CD4-positive, alpha-beta T cell (primary cell): ENCODE measurements at places on chromosomes 6 and 20.

- no peak for DNase-seq
Measured at GRCh38 chr6:108559884-108560462, 744 bp upstream of the FOXO3 start.

DNA sequence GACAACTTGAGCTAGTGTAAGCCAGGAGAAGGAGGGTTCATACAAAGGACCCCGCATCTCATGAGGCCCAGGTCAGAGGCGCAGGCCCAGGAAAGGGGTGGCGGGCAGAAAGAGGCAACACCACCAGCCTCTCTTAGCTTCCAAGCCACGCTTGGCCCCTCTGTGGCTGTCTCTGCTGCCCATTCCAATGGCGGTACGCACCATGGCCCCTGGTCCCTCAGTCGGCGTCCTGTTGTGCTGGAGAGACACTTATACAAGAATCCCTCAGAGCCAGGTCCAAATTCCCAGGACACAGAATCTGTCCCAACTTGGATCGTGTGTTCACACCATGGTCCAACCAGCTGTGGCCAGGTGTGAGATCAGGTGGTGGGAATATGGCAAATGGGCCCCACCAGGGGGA, 127.0 kb upstream of the CDH4 start:
- DNase-seq, result no peak

DNA sequence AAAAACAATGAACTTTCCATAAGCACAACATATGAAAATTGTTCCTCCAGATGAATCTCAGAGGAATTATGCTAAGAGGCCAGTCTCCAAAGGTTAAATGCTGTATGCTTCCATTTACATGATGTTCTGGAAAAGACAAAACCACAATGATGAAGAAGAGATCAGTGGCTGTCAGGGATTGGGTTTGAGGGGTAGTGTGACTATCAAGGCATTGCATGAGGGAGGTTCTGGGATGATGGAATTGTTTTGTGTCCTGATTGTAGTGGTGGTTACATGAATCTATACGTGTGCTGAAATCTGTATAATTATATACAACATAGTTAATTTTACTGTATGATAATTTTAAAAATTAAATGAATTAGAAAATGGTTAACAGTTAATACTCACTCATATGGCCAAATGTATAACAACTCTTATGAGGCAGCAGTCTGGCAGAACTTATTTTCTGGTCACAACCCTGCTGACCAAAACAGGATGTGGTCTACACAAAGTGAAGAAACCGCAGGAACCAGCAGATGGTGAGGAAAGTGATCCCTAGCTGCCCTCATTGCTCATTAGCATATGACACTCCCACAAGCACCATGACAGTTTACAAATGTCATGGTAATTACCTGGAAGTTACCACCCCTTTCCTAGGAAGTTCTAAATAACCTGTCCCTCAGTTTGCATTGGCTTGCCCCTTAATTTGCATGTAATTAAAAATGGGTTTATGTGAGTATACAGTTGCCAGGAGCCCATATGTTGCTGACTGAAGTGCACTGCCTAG, 31.9 kb downstream of the NSFL1C start:
- peak; percentile 87 for DNase-seq

DNA sequence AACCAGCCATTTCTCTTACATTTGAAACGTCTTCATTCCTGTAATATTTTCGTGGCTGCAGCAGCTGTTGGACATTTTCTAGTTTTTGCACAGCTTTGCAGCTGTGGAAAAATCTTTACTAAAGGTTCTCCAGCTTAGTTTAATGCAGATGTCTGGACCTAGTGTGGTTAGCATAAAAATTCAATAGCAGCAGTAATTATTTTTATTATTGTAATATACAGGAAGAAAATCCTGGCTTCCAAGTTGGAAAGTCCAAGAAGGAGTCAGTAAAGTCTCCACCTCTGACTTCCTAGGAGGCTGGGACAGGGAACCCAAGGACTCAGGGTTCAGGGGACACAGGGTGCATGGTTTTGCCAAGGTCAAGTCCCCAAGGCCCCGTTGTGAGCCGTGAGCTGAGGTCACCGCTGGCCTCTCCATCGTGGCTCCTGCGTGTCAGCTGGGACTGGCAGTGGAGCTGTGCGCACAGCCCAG, 230.6 kb downstream of the FNDC1 start:
- no peak for DNase-seq

GRCh38 chr6:142665393-142665792, 279.6 kb downstream of the HIVEP2 start:
- no peak for DNase-seq

GRCh38 chr6:42301986-42302385, 84.3 kb upstream of the MRPS10 start:
- no peak for DNase-seq

DNA sequence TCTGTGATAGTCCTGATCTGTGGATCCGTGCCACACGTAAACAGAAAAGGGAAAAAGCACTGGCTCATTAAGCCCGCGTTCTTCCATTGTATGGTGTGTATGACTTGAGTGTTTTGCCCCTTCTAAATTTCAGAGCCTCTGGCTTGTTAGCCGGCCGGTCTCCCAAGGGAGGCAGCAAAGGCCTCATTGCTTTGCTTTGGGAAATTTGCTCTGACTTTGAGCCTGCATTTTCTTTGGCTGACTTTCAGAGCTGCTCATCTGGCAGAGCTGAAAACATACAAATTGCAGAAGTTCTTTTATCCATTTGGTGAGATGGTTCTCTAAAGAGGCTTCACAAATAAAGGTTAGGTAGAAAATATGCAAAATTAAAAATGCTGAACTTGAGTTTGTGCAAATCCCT, 123.0 kb downstream of the UTRN start:
- no peak for DNase-seq

DNA sequence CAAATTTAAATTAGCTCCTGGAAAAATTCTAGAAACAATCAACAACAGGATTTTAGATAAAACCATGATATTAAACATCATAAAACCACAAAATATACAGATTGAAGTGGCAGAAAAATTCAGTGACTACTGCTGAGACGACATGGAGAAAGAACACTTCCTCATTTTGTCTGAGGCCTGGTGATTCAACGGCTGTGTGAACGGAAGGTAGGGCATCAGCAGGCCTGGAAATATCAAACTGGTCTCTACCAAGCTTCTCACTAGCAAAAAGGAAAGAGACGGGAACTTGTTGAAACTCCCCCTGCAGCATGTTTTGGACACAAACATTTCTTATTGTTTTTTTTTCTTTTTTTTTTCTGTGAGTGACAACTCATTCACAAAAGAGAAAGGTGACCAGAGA, 58.0 kb upstream of the AHI1 start:
- no peak for DNase-seq

DNA sequence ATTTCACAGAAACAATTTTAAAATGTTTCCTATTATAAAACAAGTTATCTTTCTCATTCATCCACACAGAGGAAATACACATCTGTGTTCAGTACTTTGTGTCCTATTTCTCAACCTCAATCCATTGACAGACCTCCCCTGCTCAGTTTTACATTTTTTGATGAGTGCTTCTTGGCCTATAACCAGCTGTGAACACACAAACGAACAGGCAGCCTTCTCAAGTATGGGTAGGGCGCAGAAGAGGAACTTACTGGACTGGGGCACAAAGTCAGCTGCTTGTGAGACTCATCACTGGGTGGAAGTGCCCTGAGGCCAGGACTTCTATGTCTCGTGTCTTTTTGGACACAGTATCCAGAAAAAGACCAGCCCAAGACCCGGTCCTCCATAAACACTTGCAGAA, 2.8 kb downstream of the RPS6KA2 start:
- no peak for DNase-seq

- DNase-seq, result no peak
Measured at GRCh38 chr6:151007076-151007475, 141.6 kb downstream of the MTHFD1L start.

- DNase-seq, result no peak
Measured at GRCh38 chr6:21831521-21832291, 238.2 kb downstream of the SOX4 start.

GRCh38 chr6:30592287-30592686, 21.0 kb downstream of the ABCF1 start:
- no peak for DNase-seq

DNA sequence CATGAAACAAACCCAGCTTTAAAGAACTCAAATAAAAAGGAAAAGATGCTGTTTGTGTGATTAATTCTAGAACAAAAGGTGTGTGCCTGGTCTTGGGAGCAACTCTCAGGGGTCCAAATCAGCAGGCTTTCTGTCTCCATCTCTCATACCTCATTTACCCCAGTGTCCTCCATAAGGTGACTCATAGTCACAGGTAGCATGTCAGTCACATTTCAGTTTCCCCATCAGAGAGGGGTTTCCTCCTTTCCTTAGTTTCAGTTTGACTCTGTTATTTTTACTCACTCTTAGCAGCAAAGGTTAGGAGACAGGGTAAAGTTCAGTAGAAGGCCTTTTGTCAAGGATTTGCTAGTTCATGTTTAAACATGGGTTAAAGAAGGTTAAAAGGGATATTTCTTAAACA, 46.2 kb downstream of the OGFRL1 start:
- no peak for DNase-seq

GRCh38 chr6:125285936-125286335, 15.8 kb downstream of the HDDC2 start:
- no peak for DNase-seq

DNA sequence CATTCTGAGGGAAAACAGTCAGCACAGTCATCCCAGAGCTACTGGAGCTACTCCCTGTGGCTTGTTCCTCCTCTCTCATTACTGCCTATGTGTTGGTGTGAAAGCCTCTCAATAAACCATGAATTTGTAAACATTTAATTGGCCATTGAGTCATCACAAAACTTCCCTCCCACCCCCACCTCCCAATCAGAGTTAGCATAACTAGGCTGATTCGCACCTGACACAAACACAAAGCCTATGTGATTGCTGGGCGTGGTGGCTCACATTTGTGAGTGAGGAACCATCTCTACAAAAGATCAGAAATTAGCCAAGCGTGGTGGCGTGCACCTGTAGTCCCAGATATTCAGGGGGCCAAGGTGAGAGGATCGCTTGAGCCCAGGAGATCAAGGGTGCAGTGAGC, 17.1 kb upstream of the SNTA1 start:
- no peak for DNase-seq

GRCh38 chr6:22949967-22950366, 380.6 kb downstream of the HDGFL1 start:
- DNase-seq, result no peak

GRCh38 chr6:128821116-128821515, 61.8 kb upstream of the LAMA2 start:
- DNase-seq, result no peak

GRCh38 chr6:73537677-73538076, 16.8 kb upstream of the EEF1A1 start:
- no peak for DNase-seq

DNA sequence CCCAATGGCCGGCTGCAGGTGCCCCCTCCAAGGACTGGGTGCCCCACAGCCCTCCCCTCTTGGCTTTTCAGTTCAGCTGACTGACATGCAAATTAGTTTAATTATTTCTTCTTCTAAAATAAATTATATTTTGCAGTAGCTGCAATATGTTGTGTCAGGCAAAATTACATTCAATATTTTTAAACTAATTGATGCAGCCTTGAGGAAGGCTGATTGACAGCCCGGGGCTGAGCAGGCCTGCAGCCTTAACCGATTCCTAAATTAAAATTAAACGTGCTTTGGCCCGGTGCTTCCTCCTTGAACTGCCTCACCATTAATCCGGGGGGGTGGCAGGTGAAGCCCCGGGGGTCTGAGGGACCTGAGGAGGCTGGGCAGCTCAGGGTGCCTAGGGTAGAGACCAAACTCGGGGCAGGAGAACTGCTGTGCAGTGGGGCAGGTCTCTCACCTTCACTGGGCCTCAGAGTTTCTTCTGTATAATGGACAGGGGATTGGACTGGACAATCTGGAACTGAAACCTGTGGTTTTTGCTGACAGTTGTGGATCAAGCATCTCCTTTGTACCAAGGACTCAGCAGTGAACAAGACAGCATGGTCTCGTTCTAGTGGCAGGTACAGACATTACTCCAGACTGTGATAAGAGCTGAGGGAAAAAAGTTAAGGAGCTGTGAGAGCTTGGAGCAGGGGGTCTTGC, 72.5 kb downstream of the CD40 start:
- DNase-seq, result no peak

GRCh38 chr6:6730831-6731230, 142.3 kb downstream of the LY86 start:
- no peak for DNase-seq

DNA sequence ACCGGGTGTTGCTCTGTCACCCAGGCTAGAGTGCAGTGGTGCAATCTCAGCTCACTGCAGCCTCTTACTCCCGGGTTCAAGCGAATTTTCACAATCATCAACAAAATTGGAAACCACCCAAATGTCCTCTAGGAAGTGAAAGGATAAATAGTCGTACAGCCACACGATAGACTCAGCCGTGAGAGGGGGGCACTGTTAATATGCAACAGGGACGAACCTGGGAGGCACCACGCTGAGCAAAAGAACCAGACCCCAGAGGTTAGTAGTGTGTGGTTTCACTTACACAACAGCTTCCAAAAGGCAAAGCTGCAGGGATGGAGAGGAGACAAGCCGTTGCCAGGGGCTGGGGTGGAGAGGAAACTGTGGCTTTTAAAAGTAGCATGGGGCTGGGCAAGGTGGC, 30.1 kb upstream of the NTSR1 start:
- no peak for DNase-seq

DNA sequence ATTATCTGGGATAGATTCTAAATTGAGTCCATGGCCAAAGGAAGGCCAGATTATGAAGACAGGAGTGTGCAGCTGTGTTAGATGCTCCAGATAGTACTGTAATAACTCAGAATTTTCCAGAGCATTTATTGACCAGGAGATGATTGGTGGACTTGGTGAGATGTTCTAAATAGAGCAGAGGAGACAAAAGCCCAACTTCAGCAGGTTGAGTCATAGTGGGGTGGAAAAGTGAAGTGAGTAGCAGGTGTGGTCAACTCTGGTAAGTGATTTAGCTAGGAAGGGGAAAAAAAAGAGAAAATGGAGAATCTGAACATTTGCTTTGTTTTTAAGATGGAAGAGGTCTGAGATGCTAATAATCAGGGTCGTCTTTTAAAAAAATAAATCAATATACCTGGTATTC, 227.4 kb downstream of the TMEM200A start:
- DNase-seq, result no peak

GRCh38 chr20:18778690-18779392, 34.7 kb upstream of the SCP2D1 start:
- no peak for DNase-seq

GRCh38 chr20:22905658-22906057, 129.5 kb upstream of the SSTR4 start:
- no peak for DNase-seq

GRCh38 chr6:106448000-106448426, 87.5 kb downstream of the CRYBG1 start:
- DNase-seq, result peak; percentile 11

DNA sequence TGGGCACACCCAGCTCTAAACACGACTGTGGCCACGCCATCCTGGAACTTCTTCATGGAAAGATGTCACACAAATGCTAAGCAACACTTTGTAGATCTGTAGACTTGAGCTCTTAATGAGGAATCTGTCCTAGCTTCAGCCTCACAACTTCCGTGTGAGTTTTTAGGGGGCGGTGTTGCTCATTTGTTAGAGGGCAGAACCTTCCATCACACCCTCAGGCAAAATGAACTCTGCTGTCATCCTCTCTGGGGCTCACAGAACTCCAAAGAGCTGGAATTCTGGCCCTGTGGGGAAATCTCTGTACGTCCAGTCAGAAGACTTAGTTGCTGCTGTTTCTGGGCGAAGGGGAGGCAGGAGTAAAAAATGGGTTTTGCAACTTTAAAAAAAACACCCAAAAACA, 49.8 kb downstream of the NRN1 start:
- no peak for DNase-seq

GRCh38 chr6:83890520-83890919, 31.0 kb downstream of the CYB5R4 start:
- DNase-seq, result no peak

GRCh38 chr6:1686117-1687098, 76.7 kb downstream of the FOXC1 start:
- DNase-seq, result no peak

GRCh38 chr6:75855052-75855451, 106.0 kb downstream of the MYO6 start:
- DNase-seq, result no peak
